ENCODE measurements at places on chromosomes 1 and 21. TPM values are rescaled to one million over a fixed set of nuclear protein-coding genes. Genes with fewer than 3 reads are reported as not detected.

FMO2 gene
- total RNA-seq: 5.7 TPM

ELF3 gene
- 59.8 TPM for total RNA-seq

ERICH3 gene
- 3.4 TPM for total RNA-seq

VCAM1 gene
- total RNA-seq: 17.2 TPM

XCL2 gene
- total RNA-seq: 1.1 TPM

C2CD2 gene
- total RNA-seq: 47.9 TPM

LAMC2 gene
- 3.1 TPM for total RNA-seq

CSF3R gene
- 8.8 TPM for total RNA-seq

AMPD1 gene
- 0.71 TPM for total RNA-seq

SPATA46 gene
- not detected for total RNA-seq

MR1 gene
- total RNA-seq: 6.2 TPM

RNF115 gene
- total RNA-seq: 26.9 TPM

KCNJ10 gene
- total RNA-seq: 7.6 TPM

PLCH2 gene
- 84.1 TPM for total RNA-seq

CD34 gene
- total RNA-seq: 54.6 TPM

E2F2 gene
- total RNA-seq: 4.2 TPM

CYYR1 gene
- 12.6 TPM for total RNA-seq
